ENCODE measurements at places on chromosomes 11 and 22.
A peak's percentile ranks its signal among the peaks of the same experiment; 100 is the strongest.

DNA sequence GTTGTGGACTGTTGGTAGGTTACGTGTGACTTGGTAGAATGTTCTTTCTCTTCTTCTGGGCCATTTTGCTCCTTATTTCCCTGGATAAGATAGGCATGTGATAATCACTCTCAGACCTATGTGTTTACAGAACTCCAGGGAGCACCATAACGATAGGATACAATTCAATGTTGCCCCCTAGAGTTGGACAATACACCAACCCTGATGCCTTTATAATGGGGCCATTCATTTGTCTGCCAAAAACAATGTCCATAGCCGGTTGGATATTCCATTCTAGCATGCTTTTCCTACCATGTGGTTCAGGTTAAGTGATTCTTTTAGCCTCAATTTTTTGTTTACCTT lies 60.5 kb downstream of the APIP start:
- DNase-seq: no peak

GRCh38 chr22:37051391-37052385 lies at the start of gene KCTD17:
Gene KCTD17 (plus strand): TSS chr22:37051742. CDS start chr22:37051761, 19 bp downstream.
- DNase-seq: peak; percentile 98

GRCh38 chr11:64731601-64732000 lies 8.6 kb upstream of the NRXN2 start:
- no peak for DNase-seq

DNA sequence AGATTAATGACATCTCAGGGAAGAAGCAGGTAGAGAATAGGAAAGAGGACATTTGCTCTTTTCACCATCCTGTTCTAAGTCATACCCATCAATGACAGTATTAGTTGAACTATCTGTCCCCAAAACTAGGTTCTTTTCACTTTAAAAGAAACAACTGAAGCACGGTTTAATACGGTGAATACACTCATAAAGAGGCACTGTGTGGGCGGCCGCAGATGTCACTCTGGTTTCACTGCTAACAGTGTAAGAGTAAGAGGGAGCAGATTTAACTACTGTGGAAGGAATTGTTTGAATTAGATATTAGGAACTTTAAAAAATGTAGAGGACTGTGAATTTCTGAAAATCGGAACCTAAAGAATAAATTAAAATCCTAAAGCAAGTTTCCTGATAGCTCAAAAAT lies 49.5 kb downstream of the VSIG10L2 start:
- peak; percentile 44 for DNase-seq

GRCh38 chr11:87150936-87151335 lies 113.2 kb downstream of the TMEM135 start:
- DNase-seq: no peak

DNA sequence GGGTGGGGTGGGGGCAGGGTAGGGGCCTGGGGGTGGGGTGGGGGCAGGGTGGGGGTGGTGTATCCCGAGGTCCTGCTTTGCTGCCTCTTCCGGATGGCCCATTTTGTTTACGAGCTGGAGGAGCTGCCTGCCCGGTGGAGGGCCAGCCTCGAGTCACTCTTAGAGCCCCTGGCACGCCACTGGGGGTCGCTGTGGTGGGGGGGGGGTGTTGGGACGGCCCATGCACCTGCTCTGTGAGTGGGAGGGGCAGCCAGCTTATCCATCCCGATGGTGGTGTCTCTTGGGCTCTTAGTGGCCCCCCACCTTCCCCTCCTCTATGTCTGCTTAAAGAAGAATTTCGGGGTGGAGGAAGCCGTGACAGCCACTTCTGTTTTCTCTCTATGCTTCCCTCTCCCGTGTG lies 24.6 kb downstream of the MRGPRD start:
- peak; percentile 74 for DNase-seq

GRCh38 chr11:95193541-95193940 lies 37.5 kb downstream of the SESN3 start:
- no peak for DNase-seq

- DNase-seq: no peak
These were observed 51.5 kb upstream of the FGF3 start for GRCh38 chr11:69870766-69871165.

GRCh38 chr22:36068776-36069344 lies 40.2 kb upstream of the RBFOX2 start:
- no peak for DNase-seq

GRCh38 chr11:86809561-86809960 lies 9.2 kb downstream of the PRSS23 start:
- DNase-seq: no peak

- no peak for DNase-seq
These were observed 178.4 kb upstream of the MTNR1B start for GRCh38 chr11:92790926-92791616.

GRCh38 chr11:130555251-130555841 lies 106.9 kb downstream of the ADAMTS15 start:
- DNase-seq: no peak

GRCh38 chr11:18731441-18731840 lies 5.5 kb upstream of the IGSF22 start:
- DNase-seq: peak; percentile 22

All from GM13977 (cell line).